Endothelial cell (in vitro differentiated cells): ENCODE measurements at places on chromosomes 6 and 20. TPM values are rescaled to one million over a fixed set of nuclear protein-coding genes. Genes with fewer than 3 reads are reported as not detected.

DNA sequence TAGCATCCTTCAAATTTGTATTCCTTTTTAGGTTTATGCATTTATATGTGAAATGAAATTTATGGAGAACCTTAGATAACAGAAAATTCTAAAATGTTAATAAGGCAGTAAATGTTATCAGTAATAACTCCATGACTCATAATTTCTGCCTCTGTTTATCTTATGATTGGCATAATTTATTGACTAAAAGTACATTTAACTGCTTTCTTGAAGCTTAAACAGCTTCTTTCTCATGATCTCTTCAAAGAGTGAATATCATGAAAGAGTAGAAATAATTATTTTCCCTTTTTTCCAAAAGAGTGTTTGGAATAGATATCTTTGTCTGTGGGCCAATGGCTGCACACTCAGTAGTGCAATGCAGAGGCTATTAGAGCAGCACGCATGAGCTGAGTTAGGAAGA is 91.3 kb downstream of the SHLD1 start:
- no peak for DNase-seq

- DNase-seq = no peak
Measured at GRCh38 chr6:160226118-160226591, 32.5 kb downstream of the SLC22A2 start.

- no peak for DNase-seq
Measured at GRCh38 chr6:158488065-158488464, 71.8 kb upstream of the TMEM181 start.

Gene SOX12
- 64.7 TPM for total RNA-seq
